A549 treated with RU486 at 1 μM for 4 hours (cell line): ENCODE measurements at places on chromosomes 7 and 10. TPM values are rescaled to one million over a fixed set of nuclear protein-coding genes. Genes with fewer than 3 reads are reported as not detected.

The TDRD1 gene
- not detected in 5 replicates for total RNA-seq

The GIMAP5 gene
- not detected in 5 replicates for total RNA-seq

The RGS10 gene
- 48.2 to 53.5 TPM (median 51.6 TPM) in 5 replicates for total RNA-seq

The COL13A1 gene
- total RNA-seq, result 0.23 to 0.35 TPM (median 0.29 TPM) in 5 replicates

The TACR2 gene
- 0.07 to 0.19 TPM (median 0.16 TPM) in 5 replicates for total RNA-seq

The GRID1 gene
- 0.14 to 0.42 TPM (median 0.29 TPM) in 5 replicates for total RNA-seq

The GPRIN2 gene
- total RNA-seq, result 22.4 to 40.2 TPM (median 29.9 TPM) in 5 replicates

The SAMD9L gene
- 0.58 to 1.2 TPM (median 0.72 TPM) in 5 replicates for total RNA-seq

The SDHAF3 gene
- 17.3 to 49.9 TPM (median 23.3 TPM) in 5 replicates for total RNA-seq

The TSPAN12 gene
- 0.29 to 0.96 TPM (median 0.61 TPM) in 5 replicates for total RNA-seq

The ZNF398 gene
- 7.4 to 10.1 TPM (median 8.9 TPM) in 5 replicates for total RNA-seq

The TMEM26 gene
- total RNA-seq, result 0.03 to 0.26 TPM (median 0.12 TPM) in 4 of 5 replicates, not detected in the other

The TFPI2 gene
- 253 to 321 TPM (median 285 TPM) in 5 replicates for total RNA-seq

The ZNF488 gene
- total RNA-seq, result 11.0 to 14.8 TPM (median 12.9 TPM) in 5 replicates

The CACNB2 gene
- total RNA-seq, result not detected in 5 replicates

The TMEM273 gene
- not detected in 5 replicates for total RNA-seq

The PRKG1 gene
- total RNA-seq, result not detected in 5 replicates

The PTPRN2 gene
- 0.70 to 1.7 TPM (median 0.85 TPM) in 5 replicates for total RNA-seq

The LRMDA gene
- 3.1 to 6.5 TPM (median 4.6 TPM) in 5 replicates for total RNA-seq

The POLR2J gene
- 105 to 118 TPM (median 109 TPM) in 5 replicates for total RNA-seq

The PLEKHA1 gene
- 11.7 to 24.1 TPM (median 22.5 TPM) in 5 replicates for total RNA-seq

The ZNF487 gene
- total RNA-seq, result 6.1 to 8.9 TPM (median 7.4 TPM) in 5 replicates

The KIAA1217 gene
- total RNA-seq, result 2.3 to 2.8 TPM (median 2.6 TPM) in 5 replicates

The ARMS2 gene
- not detected in 5 replicates for total RNA-seq

The SH2D4B gene
- total RNA-seq, result not detected in 5 replicates

The DYDC2 gene
- 0.07 to 0.16 TPM (median 0.13 TPM) in 3 of 5 replicates, not detected in the others for total RNA-seq

The OPN4 gene
- total RNA-seq, result not detected in 5 replicates

The ARL3 gene
- total RNA-seq, result 14.7 to 15.2 TPM (median 15.2 TPM) in 5 replicates

The HIPK2 gene
- 13.1 to 23.3 TPM (median 23.2 TPM) in 5 replicates for total RNA-seq

The HOXA5 gene
- total RNA-seq, result 2.8 to 7.5 TPM (median 6.6 TPM) in 5 replicates

The RNF32 gene
- 0.77 to 2.1 TPM (median 1.2 TPM) in 5 replicates for total RNA-seq

The NACAD gene
- total RNA-seq, result 0.12 to 0.48 TPM (median 0.29 TPM) in 5 replicates

The TSPAN15 gene
- total RNA-seq, result 87.7 to 112 TPM (median 109 TPM) in 5 replicates

The AOAH gene
- 0.10 TPM in 1 of 5 replicates, not detected in the others for total RNA-seq

The H2BK1 gene
- total RNA-seq, result not detected in 5 replicates

The THAP5 gene
- total RNA-seq, result 5.4 to 20.0 TPM (median 15.8 TPM) in 5 replicates

The VWDE gene
- total RNA-seq, result 0.18 to 0.99 TPM (median 0.40 TPM) in 5 replicates

The HOXA6 gene
- 0.98 to 2.1 TPM (median 1.5 TPM) in 5 replicates for total RNA-seq

The MAGI2 gene
- total RNA-seq, result 0.16 to 0.51 TPM (median 0.36 TPM) in 5 replicates

The HMX3 gene
- 0.12 TPM in 1 of 5 replicates, not detected in the others for total RNA-seq

The SLC18A2 gene
- total RNA-seq, result not detected in 5 replicates

The CLDN3 gene
- total RNA-seq, result 1.4 to 3.4 TPM (median 2.9 TPM) in 5 replicates

The GPNMB gene
- 1.7 to 3.3 TPM (median 2.6 TPM) in 5 replicates for total RNA-seq

The NKX1-2 gene
- total RNA-seq, result 0.03 to 0.05 TPM in 2 of 5 replicates, not detected in the others

The GDF2 gene
- total RNA-seq, result not detected in 5 replicates

The SYNPO2L gene
- 0.03 TPM in 1 of 5 replicates, not detected in the others for total RNA-seq

The CRHR2 gene
- 0.05 TPM in 1 of 5 replicates, not detected in the others for total RNA-seq

The CAMK2B gene
- 0.09 to 0.46 TPM (median 0.29 TPM) in 5 replicates for total RNA-seq

The CUBN gene
- total RNA-seq, result 0.02 to 0.30 TPM (median 0.03 TPM) in 5 replicates

The BICC1 gene
- total RNA-seq, result 18.2 to 27.4 TPM (median 24.7 TPM) in 5 replicates

The ABCB4 gene
- not detected in 5 replicates for total RNA-seq

The STEAP1 gene
- 9.8 to 17.7 TPM (median 13.9 TPM) in 5 replicates for total RNA-seq

The PDE6C gene
- not detected in 5 replicates for total RNA-seq
